ENCODE measurements at places on chromosomes 7 and 10. TPM values are rescaled to one million over a fixed set of nuclear protein-coding genes. Genes with fewer than 3 reads are reported as not detected.

The OLAH gene
- 0.14 TPM for total RNA-seq

The PTF1A gene
- total RNA-seq = not detected

The FAM25C gene
- total RNA-seq = not detected

The NODAL gene
- not detected for total RNA-seq

The DGKB gene
- total RNA-seq = not detected

The IGF2BP3 gene
- total RNA-seq = 81.2 TPM

The CC2D2B gene
- 0.04 TPM for total RNA-seq

The EXOC4 gene
- 103 TPM for total RNA-seq

The RBM17 gene
- total RNA-seq = 69.5 TPM

The CPED1 gene
- 1.5 TPM for total RNA-seq

The CALHM3 gene
- not detected for total RNA-seq

The ZNF33A gene
- total RNA-seq = 9.0 TPM

The ZNF789 gene
- total RNA-seq = 5.9 TPM

The NANOS1 gene
- 0.11 TPM for total RNA-seq

The SDK1 gene
- total RNA-seq = 0.18 TPM

The TRIM50 gene
- not detected for total RNA-seq

The CALCR gene
- total RNA-seq = not detected

The IDI2 gene
- not detected for total RNA-seq

The PPP1R17 gene
- total RNA-seq = not detected

The SCIN gene
- 0.18 TPM for total RNA-seq

The C10orf71 gene
- total RNA-seq = not detected

The GAD2 gene
- total RNA-seq = not detected

The ZC3HAV1L gene
- 13.6 TPM for total RNA-seq

The FLNC gene
- total RNA-seq = 133 TPM

The ZSCAN21 gene
- 7.0 TPM for total RNA-seq

The LAMB1 gene
- total RNA-seq = 685 TPM

The GATA3 gene
- total RNA-seq = 0.25 TPM

Data from pulmonary artery endothelial cell (primary cell).